Activated effector memory CD4-positive, alpha-beta T cell treated with Interleukin-2 at 50 U/mL for 16 hours (primary cell): ENCODE measurements at places on chromosomes 7 and 10.

GRCh38 chr7:34928560-34928959, 108.7 kb downstream of the DPY19L1 start:
- no peak for DNase-seq

DNA sequence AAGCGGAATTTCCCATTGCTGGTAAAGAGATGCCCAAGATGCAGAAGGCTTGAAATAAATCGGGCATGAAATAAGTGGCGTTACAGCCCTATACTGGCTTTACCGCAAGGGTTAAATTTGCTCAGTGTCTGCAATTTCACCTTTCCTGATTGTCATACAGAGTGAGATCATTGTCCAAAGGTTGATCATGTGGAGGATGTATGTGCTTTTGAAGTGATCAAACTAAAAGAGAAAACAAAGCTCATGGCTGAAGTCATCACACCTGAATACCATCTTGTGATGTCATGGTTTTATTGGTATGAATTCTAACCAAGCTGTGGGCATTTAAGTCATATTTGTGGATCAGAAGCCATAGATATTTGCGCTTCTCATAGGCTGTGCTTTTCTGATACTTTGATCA, 635.5 kb downstream of the AUTS2 start:
- DNase-seq = no peak

DNA sequence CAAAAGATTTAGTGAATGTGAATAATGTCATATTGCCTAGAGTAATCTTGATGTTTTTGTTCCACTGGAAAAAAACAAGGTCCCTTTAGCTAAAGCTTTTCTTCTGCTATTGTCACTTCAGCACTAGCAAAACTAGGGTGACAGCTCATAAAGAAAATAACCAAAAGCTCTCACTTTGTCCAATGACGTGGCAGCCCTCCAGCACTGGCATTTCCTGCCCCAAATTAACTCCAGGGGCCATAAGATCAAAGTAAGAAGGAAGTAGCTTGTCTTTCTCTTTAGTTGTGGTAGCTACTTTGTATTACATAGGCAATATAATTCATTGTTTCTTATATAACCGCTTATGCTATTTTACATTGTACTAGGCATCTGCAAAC, 47.3 kb downstream of the LRRN3 start:
- peak; percentile 36 for DNase-seq

GRCh38 chr10:132204781-132205473, 18.2 kb downstream of the DPYSL4 start:
- no peak for DNase-seq

DNA sequence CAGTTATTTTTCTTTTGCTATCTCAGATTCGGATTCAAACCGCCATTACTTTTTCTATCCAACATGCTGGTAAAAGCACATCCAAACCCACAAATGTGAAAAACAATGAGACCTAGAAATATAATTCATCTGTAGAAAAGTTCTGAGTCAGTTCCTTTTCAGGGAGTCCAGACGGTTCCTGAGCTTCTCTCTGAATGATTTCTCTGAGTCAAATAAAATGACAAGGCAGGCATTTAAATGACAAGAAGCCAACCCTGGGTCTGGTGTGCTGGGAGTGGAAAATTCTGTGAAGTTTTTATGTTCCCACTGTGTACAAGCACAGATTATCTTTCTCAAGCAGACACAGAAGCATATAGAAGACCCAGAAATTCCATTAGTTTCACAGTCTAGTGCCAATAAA, 96.3 kb upstream of the ANKRD1 start:
- no peak for DNase-seq

- DNase-seq = no peak
These were observed 75.7 kb downstream of the VWDE start for GRCh38 chr7:12327922-12328321.

DNA sequence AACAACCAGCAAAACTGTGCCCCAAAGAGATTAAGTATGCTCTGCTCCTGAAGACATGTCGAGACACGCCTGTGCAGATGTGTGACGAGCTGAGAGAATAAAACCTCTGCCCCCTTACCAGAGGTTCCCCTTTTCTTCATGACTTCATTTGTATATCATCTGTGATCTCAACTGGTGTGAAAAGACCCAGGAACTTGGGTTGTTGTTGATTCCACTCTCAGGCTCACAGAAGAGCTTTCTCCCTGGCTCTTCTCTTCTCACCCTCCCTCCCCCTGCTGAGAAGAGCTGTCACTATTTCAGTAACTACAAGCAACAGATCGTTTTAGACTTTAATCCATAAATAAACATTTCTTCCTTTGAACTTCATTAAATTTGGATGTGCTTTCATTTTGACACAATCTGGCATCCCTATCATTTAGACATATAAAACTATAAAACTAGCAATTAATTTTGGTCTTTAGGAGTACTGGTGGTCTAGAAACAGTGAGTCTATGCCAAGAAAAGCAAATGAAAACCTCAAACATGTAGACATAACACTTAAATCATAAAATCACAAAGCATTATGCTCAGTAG, 179.3 kb upstream of the FZD8 start:
- no peak for DNase-seq

- no peak for DNase-seq
These were observed 300 bp downstream of the ARHGAP21 start for GRCh38 chr10:24723386-24723787.

- no peak for DNase-seq
These were observed 78.5 kb upstream of the IGFBP3 start for GRCh38 chr7:45999541-45999940.

GRCh38 chr7:36827726-36828703, 103.7 kb upstream of the AOAH start:
- no peak for DNase-seq

DNA sequence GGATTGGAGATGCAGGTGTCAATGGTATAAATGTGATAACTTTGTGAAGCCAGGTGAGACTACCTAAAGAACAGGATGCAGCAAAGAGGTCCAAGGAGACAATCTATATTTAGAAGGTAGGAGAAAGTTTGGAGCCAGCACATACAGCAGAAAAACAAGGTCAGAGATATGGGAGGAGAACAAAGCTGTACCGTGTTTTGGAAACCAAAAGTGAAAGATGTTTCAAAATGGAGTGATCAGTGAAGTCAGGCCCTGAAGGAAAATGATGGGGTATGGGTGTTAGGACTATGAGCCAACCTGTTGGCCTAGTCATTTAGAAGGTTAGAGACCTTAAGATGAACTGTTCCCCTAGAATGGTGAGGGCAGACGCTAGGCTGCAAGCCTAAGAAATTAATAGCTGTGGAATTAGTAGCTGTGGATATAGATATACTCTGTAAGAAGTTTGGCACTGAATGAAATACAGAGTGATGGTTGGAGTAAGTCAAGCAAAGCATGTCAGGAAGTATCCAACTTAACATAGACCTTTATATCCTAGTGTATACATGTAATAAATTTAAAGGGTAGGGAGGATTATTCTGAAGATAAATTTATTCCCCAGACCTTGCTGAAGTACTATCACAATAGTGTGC, 149.8 kb upstream of the WNT16 start:
- DNase-seq = no peak

- no peak for DNase-seq
These were observed 98.2 kb downstream of the ANLN start for GRCh38 chr7:36487756-36488336.

- DNase-seq = no peak
These were observed 1.8 kb downstream of the CLEC2L start for GRCh38 chr7:139525239-139525638.

GRCh38 chr10:132247943-132248342, 59.8 kb downstream of the STK32C start:
- DNase-seq = no peak

DNA sequence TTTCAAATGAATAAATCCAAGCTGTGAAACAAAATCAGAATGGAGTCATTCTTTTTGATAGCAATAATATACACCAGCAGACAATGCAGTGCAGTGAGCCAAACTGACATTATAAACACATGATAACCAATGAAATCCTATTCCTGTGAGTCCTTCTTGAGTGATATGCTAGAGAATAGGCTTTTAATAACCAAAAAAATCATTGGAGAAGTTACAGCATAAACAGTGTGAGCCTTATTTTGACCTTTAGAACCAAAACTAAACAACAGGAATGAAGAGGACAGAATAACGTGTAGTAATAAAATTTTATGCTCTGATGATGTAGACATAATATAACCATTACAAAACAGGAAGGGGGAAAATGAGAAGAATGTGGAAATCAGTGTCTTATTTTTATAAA, 8.7 kb downstream of the HUS1 start:
- no peak for DNase-seq

- no peak for DNase-seq
These were observed 20.1 kb downstream of the TMEM176A start for GRCh38 chr7:150820578-150821198.
